Neural progenitor cell (in vitro differentiated cells): ENCODE measurements at places on chromosomes 11 and 22. TPM values are rescaled to one million over a fixed set of nuclear protein-coding genes. Genes with fewer than 3 reads are reported as not detected.

Gene MMP27
- not detected in 2 replicates for total RNA-seq

Gene SAA4
- total RNA-seq: not detected in 2 replicates

Gene ZNF280A
- total RNA-seq: 2.4 and 3.7 TPM in 2 replicates

Gene VSIG10L2
- not detected in 2 replicates for total RNA-seq

Gene P2RX6
- 0.36 and 0.53 TPM in 2 replicates for total RNA-seq

Gene OSBPL5
- 6.2 and 20.1 TPM in 2 replicates for total RNA-seq

Gene SEC14L6
- 2.4 and 2.7 TPM in 2 replicates for total RNA-seq

Gene SCO2
- total RNA-seq: 1.1 TPM in 1 of 2 replicates, not detected in the other

DNA sequence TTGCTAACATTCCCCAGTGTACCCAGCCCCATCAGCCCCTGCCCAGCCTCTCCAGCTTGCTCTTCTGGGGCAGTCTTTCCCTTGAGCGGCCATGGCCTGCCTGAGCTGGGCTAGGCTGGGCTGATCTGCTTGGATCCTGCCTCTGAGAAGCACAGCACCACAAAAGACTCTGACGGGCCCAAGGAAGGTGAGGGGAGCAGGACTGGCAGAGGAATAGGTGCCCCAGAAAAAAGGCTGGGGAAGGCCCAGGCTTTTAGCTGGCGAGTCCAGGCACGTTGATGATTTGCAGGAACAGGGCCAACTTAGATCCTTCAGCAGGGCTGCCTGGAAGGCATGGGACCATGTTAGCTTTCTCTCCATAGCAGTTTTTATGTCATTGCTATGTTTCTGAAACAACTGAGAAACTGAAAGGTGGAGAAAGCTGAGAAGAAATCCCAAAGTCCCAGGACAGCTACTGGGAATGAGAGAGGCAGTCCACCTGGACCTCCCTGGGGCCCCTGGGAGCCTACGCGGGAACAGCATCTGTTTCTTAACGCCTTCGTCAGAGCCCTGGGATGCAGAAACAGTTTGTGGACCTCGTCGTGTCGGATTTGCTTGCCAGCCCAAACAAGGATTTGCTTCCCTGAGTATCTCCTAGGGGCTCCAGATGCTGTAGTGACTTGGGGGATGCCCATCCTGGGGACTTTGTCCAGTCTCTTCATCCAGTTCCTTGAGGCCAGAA, 24.4 kb upstream of the FXYD6 start:
- H3K27me3 ChIP-seq: no peaks in the 10 kb centered on the region
- no peak overlapping the region for H3K4me3 ChIP-seq
- no peak overlapping the region for H3K27ac ChIP-seq
- no peaks in the 10 kb centered on the region for H3K4me1 ChIP-seq
- no peak for DNase-seq
- H3K36me3 ChIP-seq: no peaks in the 10 kb centered on the region

GRCh38 chr11:12284316-12285050, 92.9 kb upstream of the PARVA start:
- no peaks in the 10 kb centered on the region for H3K27me3 ChIP-seq
- no peaks in the 10 kb centered on the region for H3K36me3 ChIP-seq
- peaks cover 4% of the 10 kb centered on the region for H3K4me1 ChIP-seq
- H3K27ac ChIP-seq: no peak overlapping the region
- no peak for DNase-seq
- H3K4me3 ChIP-seq: no peak overlapping the region

- H3K4me3 ChIP-seq: no peak overlapping the region
- H3K36me3 ChIP-seq: no peaks in the 10 kb centered on the region
- no peaks in the 10 kb centered on the region for H3K27me3 ChIP-seq
- no peak overlapping the region for H3K27ac ChIP-seq
- peaks cover 11% of the 10 kb centered on the region for H3K4me1 ChIP-seq
Observed at GRCh38 chr22:17972385-17973191, 51.8 kb downstream of the MICAL3 start.

DNA sequence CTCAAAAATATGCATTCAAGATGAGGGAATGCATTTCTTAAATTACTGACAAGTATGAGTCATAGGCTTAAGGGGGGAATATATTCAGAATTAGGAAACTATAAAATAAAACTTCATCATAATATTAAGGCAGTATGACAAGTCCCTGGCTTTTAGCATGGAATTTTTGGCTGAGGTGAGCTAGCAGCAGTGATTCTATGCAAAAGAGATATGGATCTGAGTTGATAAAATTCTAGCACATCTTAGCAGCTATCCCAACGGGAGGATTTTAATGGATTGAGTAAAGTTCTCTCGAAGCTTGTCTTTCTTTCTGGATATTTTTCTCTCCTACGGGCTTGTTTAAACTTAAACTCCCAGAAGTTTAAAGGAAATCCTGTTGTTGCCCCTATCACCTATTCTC, 1.2 kb downstream of the OR51Q1 start:
- H3K4me3 ChIP-seq: no peak overlapping the region
- H3K27me3 ChIP-seq: no peaks in the 10 kb centered on the region
- H3K4me1 ChIP-seq: no peaks in the 10 kb centered on the region
- H3K36me3 ChIP-seq: no peaks in the 10 kb centered on the region

DNA sequence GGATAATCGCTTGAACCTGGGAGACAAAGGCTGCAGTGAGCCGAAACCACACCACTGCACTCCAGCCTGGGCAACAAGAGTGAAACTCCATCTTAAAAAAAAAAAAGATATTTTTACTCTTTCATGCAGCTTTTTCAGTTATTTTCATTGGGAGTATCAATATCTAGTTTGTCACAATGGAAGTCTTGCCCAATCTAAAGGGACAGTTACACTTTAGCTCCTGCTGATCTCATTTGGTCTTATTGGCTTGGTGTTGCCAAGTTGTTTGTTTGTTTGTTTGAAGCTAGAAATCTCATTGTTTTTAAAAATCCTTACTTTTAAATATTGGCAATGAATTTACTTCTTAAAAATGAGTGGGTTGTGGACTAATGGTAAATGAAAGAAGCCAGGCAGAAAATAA, 24.7 kb downstream of the CEP295 start:
- DNase-seq: no peak
- H3K4me1 ChIP-seq: no peaks in the 10 kb centered on the region
- H3K27me3 ChIP-seq: no peaks in the 10 kb centered on the region

- no peaks in the 10 kb centered on the region for H3K27me3 ChIP-seq
- H3K4me3 ChIP-seq: no peak overlapping the region
- peaks cover 19% of the 10 kb centered on the region for H3K4me1 ChIP-seq
- DNase-seq: peak; percentile 54
- H3K27ac ChIP-seq: peak overlapping the region; percentile 62
- no peaks in the 10 kb centered on the region for H3K36me3 ChIP-seq
Observed at GRCh38 chr22:24968066-24968561, 15.6 kb downstream of the KIAA1671 start.

DNA sequence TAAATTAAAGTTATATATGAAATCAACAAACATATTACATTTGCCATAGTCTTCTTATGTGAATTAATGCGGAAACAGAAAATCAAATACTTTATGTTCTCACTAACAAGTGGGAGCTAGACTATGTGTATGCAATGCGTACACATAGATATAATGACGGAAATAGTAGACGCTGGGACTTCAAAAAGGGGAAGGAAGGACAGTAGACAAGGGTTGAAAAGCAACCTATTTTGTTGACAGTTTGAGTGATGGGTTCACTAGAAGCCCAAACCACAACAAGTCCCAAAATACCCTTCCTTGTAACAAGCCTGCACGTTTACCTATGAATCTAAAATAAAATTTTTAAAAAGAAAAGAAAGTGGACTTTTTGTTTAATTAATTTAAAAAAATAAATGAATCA, 430.8 kb upstream of the CNTN5 start:
- no peaks in the 10 kb centered on the region for H3K27me3 ChIP-seq
- H3K27ac ChIP-seq: no peak overlapping the region
- no peak overlapping the region for H3K4me3 ChIP-seq
- no peaks in the 10 kb centered on the region for H3K36me3 ChIP-seq
- no peak for DNase-seq

DNA sequence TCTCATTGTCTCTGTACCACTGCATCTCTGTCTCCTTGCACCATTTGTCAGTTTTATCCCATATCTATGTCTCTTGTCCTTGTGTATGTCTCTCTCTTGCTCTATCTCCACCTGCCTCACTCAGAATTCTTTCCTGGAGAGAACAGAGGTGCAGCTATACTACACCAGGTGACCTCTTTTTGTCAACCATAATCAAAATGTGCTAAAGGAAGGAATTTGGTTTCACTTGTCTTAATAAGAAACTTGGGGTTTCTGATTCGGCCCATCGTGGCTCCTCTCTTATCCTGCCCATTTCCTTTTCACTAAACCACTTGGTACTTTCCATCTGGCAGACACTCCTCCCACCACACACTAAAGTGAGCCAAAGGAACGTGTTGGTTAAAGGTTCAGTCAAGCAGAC, 2.0 kb upstream of the C11orf42 start:
- DNase-seq: no peak
- no peak overlapping the region for H3K27ac ChIP-seq
- H3K27me3 ChIP-seq: no peaks in the 10 kb centered on the region
- H3K4me3 ChIP-seq: no peak overlapping the region

DNA sequence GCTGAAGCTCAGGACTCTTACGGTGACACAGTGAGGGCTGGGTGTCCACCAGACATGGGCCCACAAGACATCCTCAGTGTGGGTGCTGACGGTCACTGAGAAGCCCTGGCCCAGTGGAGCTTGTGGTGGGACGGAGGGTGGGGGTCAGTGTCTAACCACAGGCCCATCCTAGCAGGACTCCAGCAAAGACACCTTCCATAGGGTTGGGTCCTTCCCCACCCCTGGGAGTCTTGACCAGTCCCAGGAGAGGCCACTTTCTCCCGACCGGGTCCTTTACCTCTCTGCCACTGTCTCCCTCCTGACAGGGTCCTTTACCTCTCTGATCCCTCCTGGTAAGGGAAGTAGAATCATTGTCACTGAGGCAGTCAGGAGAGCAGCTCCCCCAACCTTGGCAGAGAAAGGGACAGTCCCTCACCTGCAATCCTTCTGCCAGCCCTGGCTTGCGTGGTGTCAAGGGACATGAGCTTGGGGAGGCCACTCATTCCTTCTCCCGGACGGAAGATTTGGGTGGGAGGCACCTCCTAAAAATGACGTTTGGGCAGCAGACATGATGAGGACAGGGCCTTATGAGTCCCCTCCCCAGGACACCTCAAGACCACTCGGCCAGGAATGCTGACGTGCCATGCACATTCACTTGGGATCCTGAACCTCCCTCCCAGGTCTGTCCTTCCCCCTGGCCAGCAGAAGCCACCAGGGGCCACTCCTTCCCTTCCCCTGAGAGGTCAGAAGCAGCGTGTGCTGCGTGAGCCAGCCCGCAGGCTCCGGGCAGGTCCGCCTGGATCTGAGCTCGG, 91.5 kb upstream of the FGF3 start:
- H3K4me3 ChIP-seq: no peak overlapping the region
- no peaks in the 10 kb centered on the region for H3K36me3 ChIP-seq
- H3K4me1 ChIP-seq: no peaks in the 10 kb centered on the region
- DNase-seq: no peak
- H3K27me3 ChIP-seq: peaks cover 2% of the 10 kb centered on the region
- H3K27ac ChIP-seq: no peak overlapping the region

DNA sequence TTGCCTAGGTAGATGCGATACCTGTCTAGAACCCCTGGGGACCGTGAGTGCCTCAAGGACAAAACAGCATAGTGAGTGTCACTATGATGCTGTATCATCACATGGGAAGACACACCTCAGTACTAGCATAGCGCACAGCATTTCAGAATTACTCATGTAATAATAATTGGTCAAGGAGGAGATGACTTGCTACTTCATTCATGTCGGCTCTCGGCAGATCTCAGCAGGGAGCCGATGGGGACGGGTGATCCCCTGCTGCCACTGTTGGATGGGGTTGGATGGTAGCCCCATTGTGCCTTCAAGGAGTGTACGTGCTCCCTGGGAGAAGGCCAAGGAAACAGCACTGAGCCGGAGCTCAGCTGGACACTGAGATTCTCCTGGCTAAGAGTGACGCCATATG, 186.9 kb downstream of the EFCAB6 start:
- DNase-seq: no peak
- no peak overlapping the region for H3K4me3 ChIP-seq
- no peaks in the 10 kb centered on the region for H3K36me3 ChIP-seq
- no peak overlapping the region for H3K27ac ChIP-seq
- no peaks in the 10 kb centered on the region for H3K27me3 ChIP-seq
- H3K4me1 ChIP-seq: no peaks in the 10 kb centered on the region

DNA sequence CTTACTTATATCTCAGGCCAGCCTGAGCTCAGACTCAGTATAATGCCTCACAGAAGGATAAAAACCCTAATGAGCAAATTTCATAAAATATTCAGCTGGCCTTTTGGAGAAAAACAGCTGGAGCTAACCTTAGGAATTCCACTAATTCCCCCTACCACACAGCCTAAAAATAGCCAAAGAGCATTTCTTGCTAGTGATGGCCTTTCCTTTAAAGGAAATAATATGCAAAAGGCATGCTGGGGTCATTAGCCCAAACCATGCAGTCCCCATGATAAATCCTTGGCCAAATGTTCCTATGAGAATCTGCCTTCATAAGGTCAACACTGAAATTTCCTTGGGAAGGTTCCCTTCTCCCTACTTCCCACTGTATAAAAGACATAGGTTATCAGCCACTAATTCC, 38.2 kb downstream of the SYTL2 start:
- no peak for DNase-seq
- no peak overlapping the region for H3K4me3 ChIP-seq
- H3K27ac ChIP-seq: no peak overlapping the region
- no peaks in the 10 kb centered on the region for H3K4me1 ChIP-seq
- H3K36me3 ChIP-seq: no peaks in the 10 kb centered on the region

DNA sequence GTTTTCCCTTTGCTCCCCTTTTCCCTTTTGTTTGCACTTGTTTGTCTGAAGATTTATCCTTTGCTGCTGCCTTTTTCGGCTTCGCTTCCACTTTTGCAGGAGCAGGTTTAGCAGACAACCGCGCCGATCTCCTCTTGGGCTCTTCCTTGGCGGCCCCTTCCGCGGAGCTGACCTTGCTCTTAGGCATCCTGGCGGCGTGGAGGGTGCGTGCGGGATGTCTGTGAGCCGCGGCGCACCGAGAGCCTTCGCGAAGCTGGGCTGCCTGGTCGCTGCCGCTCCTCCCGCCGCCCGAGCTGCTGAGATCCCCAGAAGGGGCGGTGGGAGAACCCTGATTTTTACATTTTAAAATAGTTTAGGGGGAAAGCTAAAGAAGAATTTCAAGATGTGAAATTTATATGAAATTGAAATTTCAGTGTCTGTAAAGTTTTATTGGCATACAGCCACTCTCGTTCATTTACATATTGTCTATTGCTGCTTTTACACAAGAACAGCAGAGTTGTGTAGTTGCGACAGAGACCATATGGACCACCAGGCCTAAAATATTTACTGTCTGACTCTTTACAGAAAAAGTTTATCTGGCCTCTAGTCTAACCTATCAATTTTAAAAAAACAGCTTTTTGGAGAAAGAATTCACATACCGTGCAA, 105.2 kb upstream of the RRM1 start:
- no peak overlapping the region for H3K27ac ChIP-seq
- peak; percentile 33 for DNase-seq
- H3K4me1 ChIP-seq: peaks cover 3% of the 10 kb centered on the region
- H3K27me3 ChIP-seq: peaks cover 18% of the 10 kb centered on the region
- H3K36me3 ChIP-seq: peaks cover 3% of the 10 kb centered on the region

DNA sequence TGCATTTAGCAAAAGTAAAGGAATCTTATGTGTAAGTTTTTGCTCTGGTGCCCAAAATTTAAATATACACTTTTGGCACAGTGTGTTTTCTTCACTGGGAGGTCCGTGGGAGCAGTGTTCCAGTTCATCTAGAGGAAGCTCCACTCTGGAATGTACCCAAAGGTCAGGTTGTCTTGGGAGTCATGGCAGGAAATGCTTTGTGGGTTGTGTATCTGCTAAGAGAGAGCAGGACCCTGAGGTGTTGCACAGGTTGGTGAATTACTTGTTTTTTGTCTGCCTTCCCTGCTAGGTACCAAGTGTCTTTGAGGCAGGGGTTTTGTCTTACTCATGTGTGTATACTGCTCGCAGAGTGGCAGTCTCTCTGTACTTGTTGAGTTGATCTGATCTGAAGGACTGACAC, 37.3 kb downstream of the DIXDC1 start:
- H3K27me3 ChIP-seq: no peaks in the 10 kb centered on the region
- H3K27ac ChIP-seq: no peak overlapping the region
- no peaks in the 10 kb centered on the region for H3K36me3 ChIP-seq
- DNase-seq: no peak
- no peak overlapping the region for H3K4me3 ChIP-seq
